GM20000 (cell line): ENCODE measurements at places on chromosomes 6 and 20.

DNA sequence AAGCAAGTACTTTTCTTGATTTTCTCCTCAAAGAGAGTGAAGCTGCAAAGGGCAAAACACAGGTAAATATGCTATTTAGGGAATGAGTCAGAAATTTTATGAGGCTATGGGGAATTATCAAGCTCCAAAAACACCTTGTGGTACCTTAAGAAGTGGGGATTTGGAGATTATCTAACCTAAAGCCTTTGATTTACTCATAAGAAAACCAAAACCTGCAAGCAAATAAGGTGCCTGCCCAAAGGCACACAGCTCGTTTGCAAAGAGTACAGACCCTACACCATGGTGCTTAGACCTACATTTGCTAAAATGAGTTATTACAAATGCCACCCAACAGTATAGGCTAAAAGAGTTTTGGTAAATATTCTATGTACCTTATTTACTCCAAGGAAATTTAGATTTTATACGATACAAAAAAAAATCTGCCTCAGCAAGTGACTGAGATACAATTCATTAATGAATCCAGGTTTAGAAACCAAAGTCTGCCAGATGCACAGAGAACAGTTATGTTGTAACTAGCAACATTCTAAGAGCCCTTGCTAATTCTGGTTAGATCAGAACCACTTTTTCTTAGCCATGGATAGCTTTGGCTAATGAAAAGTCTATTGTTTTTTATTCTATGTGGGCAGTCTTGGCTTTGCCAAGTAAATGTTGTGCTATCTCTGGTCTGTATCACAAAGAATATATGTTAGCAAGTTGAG, 101.5 kb downstream of the KHDC1L start:
- peak; percentile 10 for DNase-seq

- DNase-seq = no peak
Observed at GRCh38 chr6:11123978-11124377, 12.5 kb upstream of the ERVFRD-1 start.

GRCh38 chr20:57275813-57276212, 9.4 kb upstream of the BMP7 start:
- no peak for DNase-seq

DNA sequence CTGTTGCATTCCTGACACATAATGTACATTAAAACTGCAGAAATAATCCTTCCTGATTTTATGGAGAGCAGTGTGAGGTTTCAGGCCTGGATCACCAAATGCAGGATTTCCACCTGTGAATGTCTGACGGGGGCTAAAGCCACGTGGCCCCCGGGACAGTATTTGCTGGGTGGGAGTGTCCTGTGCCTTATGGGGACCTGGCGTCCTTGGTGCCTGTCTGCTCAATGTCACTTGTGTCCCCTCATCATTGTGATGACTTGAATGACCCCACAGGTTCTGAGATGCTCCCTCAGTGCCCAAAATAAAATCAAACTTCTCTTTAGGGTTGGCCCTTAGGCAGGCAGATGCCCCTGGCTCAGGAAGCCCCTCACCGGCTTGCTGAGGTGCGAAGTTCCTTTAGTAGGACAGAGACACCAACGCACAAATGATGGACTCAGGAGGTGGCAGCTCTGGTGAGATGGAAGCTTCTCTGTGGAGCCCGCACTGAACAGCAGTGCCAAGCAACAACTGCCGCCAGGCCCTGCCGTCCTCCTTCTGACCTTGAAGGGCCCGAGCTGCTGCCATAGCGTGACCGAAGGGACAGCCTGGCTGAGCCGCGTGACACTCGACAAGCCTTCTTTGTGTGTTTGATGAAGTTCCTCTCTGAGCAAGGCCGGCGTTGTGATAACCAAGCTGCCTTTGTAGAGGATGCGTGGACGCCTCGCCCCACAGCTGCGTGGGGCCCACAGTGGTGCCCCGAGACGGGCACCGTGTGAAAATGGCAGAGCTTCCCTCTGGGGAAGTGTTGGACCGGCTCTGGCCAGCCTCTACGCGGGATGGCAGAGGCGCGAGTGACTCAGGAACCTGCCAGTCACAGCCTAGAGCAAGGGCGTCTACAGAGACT, 30.9 kb downstream of the FRMD1 start:
- DNase-seq = no peak

DNA sequence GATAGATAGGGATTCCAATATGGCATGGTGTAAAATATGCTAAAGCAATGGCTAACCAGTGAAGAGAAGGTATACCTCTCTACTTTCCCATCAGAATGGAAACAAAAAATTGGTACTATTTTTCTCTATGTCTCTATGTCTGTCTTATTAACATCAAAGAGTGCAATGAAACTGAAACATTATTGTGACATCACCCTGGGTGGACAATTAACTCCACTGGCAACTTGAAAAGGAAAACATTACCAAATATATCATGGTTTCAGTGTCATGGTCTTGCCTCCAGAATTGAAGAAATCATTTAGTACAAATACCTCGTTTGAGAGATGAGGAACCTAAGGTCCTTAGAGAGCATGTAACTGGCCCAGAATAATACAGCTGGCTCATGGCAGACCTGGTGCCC, 1132.5 kb upstream of the MAP3K7 start:
- DNase-seq = peak; percentile 3

DNA sequence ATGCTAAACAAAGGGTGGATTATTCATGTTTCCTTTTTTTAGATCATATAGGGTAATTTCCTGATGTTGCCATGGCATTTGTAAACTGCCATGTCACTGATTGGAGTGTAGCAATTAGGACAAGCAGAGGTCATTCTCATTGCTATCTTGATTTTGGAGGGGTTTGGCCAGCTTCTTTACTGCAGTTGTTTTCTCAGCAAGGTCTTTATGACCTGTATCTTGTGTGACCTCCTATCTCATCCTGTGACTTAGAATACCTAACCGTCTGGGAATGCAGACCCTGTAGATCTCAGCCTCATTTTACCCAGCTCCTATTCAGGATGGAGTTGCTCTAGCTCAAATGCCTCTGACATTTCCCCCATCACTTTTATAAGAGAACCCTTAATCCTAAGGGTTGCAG, 53.6 kb downstream of the CDS2 start:
- DNase-seq = no peak

DNA sequence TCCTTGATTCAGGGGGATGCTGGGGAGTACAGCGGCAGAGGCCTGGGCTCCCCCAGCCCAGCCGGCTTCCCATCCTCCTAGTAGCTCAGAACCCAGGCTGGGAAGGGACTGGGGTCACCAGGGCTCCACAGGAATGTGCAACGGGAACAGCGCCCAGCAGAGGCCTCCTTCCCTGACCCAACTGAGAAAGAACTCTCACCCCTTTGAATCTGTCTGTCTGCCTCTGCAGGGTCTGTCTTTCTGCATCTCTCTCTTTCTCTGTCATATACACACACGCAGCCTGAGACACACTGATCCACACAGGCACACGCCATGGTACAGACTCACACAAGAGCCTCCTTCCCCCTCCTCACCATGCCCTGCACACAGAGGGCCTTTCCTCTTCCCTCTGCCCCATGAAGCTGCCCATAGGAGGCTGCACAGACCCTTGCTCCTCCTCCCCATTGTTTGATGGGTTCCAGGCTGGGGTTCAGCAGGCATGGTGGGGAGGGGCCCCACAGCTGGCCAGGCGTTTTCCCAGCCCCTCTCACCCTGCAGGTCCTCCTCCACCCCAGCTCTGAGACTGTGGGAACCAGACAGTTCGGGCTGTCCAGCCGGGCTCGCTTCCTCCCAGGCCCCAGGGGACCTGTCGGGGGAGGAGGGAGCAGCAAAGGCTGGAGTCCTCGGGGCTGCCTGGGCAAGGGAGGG, 2.8 kb downstream of the FOXS1 start:
- DNase-seq = no peak

GRCh38 chr20:50254466-50255079, 63.9 kb downstream of the CEBPB start:
- DNase-seq = no peak

- peak; percentile 36 for DNase-seq
Observed at GRCh38 chr6:36544228-36544627, 3.1 kb downstream of the STK38 start.

GRCh38 chr6:327538-328116, 35.3 kb downstream of the DUSP22 start:
- no peak for DNase-seq

GRCh38 chr6:140660295-140660694, 1285.8 kb upstream of the CITED2 start:
- DNase-seq = no peak

DNA sequence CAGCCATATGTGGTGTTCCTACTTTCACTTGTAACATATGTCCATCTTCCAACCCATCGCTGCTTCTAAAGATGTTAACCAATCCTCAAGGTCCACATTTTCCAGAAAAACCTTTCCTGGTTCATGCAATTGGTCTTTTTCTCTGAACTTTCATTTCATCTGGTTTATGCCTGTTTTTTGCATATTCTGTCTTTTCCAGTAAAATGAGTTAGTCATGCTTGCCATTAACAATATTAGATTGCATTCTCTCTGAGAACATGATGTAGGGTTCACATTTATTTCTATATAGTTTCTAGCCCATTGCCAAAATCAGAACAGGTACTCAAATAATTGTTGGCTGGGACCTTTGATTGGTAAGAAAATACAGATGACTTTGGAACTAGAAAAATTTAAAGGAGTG, 36.7 kb downstream of the HIVEP2 start:
- no peak for DNase-seq

DNA sequence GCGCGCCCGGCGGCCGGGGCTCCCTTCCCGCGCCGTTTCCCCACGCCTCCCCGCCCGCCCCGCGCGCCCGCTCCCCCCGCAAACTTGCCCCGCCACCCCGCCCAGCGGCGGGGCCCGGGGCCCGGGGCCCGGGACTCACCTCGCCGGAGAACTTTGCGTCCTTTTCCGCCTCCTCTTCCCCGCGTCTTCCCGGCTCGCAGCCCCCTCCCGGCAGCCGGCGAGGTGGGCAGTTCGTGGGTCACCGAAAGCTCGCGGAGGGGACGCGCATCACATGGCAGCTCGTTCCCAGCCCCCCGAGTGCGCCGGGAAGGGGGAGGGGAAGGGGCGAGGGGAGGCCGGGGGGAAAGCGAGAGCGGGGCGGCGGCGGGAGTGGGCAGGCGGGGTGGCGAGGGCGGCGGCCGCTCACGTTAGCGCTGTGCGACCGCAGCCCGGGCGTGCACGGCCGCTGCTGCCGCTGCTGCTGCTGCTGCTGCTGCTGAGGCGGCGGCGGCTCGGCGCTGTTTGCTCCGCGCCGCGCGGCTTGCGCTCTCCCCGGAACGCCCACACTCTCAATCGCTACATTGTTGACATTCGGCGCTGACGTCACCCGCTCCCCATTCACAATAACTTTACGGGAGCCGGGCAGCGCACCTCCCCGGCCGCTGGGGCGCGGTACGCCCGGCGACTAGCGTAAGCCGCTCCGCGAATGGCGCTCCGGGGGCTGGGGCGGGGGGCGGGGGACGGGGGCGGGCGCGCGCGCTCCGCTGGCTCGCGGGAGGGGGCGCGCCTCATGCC, at the start of gene BACH2:
Gene BACH2, minus strand, starts transcription at position 503 of the 774 bp plus-strand sequence. CDS start 287,999 bp downstream, outside the sequence.
- DNase-seq = peak; percentile 87

- no peak for DNase-seq
Observed at GRCh38 chr20:6590891-6591637, 176.4 kb upstream of the BMP2 start.

DNA sequence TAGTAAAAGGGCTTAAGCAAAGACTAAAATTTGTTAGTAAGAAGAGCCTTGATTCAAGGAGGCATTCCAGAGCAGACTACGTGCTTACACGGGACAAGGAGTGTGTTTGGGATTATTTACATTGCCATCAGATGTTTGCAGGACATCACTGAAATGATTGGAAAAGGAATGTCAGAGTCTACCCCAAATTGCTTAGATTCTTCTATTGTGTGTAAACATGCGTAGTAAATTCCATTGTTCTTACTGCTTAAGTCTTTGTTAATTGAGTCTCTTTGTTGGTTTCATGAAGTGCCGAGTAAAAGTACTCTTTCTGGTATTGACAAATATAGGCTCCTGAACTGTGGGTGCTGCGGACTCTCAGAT, 60.5 kb downstream of the CD83 start:
- DNase-seq = no peak

DNA sequence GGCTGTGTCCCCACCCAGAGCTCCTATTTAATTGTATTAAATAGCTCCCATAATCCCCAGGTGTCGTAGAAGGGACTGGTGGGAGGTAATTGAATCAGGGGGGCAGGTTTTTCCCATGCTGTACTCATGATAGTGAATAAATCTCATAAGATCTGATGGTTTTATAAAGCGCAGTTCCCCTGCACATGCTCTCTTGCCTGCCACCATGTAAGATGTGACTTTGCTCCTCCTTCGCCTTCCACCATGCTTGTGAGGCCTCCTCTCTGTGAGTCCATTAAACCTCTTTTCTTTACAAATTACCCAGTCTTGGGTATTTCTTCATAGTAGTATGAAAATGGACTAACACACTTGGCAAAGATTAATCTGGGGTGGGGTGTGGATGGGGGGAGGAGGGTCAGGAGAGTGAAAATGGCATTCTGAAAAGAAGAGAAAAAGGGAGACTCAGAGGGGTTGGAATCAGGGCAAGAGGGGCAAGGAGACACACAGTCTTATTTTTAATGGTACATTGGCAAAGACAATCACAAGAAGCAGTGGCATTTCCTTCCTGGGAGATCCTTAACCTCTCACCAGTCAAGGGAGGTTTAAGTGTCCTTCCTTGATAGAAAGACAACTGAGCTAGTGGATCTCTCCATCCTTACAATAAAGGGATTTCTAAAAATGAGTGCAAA, 37.5 kb upstream of the NOX3 start:
- DNase-seq = no peak

DNA sequence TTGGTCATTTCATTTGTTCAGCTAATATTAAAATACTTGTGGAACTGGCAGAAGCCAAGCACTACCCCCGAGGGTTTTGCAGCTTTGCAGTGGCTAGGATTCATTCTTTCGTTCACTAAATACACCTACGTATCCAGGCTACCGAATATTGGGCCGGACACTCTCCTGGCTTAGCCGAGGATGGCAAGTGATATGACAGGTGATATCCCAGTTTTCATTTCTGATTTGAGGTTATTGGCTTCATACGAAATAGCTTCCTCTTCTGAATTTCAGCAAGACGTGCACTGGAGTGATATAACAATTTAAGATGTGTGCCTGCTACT, 536 bp upstream of the MTFR2 start:
- DNase-seq = no peak

- DNase-seq = no peak
Observed at GRCh38 chr6:44642870-44643522, 255.5 kb downstream of the CDC5L start.

DNA sequence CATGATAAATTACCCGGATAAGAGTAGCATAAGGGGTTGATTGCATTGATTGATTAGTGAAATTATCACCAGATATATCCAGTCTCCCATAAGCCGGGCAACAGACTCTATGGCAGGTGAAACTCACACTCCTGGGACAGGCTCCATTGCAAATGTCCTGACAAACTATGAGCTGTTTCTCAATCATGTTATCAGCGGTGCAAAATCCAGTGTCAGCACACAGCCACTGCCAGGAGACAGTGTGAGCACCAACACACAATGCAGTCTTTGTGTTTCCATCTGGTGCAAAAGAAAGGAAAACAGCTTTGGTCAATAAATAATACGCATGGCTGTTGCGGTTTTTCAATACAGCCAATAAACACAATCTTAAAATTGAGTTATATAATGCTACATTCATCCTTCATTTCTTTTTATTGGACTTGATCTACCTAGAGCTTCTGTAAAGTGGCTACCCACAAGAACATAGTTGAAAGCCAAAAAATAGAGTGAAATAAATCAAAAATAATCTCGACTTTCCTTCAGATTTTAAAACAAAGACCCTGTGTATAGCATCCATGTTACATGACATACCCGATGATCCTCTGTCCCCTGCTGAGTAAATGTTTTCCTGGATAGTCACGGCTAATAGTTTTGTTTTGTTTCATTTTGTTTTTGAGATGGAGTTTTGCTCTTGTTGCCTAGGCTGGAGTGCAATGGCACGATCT, 64.3 kb upstream of the AFDN start:
- DNase-seq = no peak
